Stimulated activated naive B cell treated with anti-CD40 and anti-IgM and Interleukin-4, amounts not matched to agents 10 μg/mL and 1 μg/mL and 100 μg/mL, for 72 hours (primary cell): ENCODE measurements at places on chromosomes 11 and 22.

DNA sequence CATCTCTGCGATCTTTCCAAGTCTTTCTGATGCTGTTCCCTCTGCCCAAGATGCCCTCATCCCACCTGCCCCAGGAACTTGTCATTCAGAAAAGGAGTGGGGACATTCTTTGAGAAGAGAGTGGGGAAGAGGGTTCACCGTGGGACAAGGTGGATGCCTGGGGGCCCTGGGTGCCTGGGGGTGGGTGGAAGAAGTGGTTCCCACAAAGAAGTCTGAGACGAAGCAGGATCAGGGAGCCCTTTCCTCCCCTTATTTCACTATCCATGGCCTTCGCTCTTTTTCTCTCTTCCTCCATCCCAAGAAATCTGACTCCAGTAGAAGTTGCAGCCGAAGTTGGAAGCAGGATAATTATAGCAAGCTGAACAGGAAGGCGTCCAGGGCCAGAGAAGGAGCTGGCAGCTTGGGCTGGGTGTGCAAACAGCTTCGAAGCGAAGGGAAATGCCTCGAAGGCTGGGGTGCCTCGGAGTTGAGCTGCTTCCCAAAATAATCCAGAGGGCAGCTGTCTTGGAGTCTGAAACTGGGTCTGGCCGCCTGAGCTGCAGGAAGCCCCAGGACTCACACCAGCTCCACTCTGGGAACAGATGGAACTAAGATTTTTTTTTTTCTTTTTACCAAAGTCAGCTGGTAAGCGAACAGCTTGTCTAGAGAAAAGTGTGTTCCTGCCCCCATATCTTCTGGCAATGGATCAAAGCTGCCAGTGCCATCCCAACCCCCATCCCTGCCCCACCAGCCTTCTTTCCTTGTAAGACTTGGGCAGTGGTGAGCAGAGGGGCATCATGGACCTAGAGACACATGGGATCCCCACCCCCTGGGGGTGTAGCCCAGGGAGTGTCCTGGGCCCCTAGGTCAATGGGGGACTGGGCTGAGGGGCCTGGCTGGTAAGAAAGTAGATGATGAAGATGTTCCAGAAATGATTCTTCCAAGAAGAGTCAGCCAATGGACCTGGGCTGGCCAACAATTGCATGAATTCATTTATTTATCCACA is 31.5 kb downstream of the PARVG start:
- no peak for DNase-seq

- DNase-seq: no peak
Measured at GRCh38 chr11:83256602-83257340, 29.4 kb downstream of the CCDC90B start.

GRCh38 chr11:90601261-90601660 is 378.4 kb upstream of the CHORDC1 start:
- no peak for DNase-seq

- no peak for DNase-seq
Measured at GRCh38 chr11:61747967-61748285, 4.5 kb upstream of the MYRF start.

DNA sequence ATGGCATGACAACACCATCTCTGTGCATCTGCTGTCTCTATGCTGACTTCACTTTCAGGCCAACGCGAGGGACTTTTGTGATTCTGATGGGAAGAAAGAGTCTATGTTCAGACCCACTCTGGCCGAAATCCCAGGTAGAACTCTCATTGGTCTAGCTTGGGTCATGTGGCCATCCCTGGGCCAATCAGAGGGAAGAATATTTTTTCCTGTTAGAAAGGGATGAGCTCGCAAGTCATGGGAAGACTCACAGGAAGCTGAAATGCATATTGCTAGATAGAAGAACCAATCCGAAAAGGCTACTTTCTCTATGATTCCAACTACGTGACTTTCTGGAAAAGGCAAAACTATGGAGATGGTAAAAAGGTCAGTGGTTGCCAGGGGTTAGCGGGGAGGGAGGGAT is 56.0 kb upstream of the LINC01488 start:
- DNase-seq: no peak

- no peak for DNase-seq
Measured at GRCh38 chr11:134506046-134506445, 94.0 kb upstream of the B3GAT1 start.

GRCh38 chr22:33593818-33594217 is 326.5 kb downstream of the LARGE1 start:
- DNase-seq: no peak

- DNase-seq: no peak
Measured at GRCh38 chr11:10930224-10930971, 72.5 kb upstream of the ZBED5 start.

GRCh38 chr22:44005524-44005923 is 18.6 kb upstream of the PARVB start:
- no peak for DNase-seq

- no peak for DNase-seq
Measured at GRCh38 chr22:45019861-45020655, 10.3 kb upstream of the PHF21B start.

DNA sequence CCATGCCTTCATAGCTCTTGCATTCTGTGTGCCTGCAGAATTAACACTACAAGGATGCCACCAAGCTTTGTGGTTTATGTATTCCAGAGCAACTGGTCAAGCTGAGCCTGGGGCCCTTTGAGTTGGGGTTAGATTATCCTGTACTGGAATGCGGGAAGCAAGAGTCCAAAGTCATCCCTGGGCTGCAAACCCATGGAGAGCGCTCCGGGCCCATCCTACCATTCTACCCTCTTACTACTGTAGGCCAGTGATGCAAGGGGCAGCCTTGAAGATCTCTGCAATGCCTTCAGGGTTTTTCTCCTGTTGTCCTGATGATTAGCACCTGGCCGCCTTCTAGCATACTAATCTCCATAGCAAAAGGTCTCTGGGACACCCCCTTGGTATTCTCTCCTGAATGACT is 51.3 kb downstream of the TUG1 start:
- no peak for DNase-seq

DNA sequence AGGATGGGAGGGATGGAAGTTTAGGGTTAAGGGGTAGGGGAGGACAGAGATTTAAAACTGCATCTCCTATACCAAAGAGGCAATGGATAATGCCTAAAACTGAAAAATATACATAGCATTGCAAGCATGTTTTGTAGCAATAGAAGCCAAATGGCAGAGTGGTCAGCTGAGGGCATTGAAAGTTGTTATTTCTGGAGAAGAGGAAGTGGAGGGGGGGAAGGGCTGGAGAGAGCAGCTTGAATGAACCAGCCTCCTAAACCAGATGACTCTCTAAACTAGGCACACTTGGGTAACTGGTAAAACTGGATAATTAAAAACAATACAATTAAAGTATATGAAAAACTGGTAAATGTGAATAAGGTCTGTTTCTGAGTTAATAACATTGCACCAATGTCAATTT is 70.3 kb upstream of the TP53I11 start:
- no peak for DNase-seq

- no peak for DNase-seq
Measured at GRCh38 chr11:125593114-125593820, 615 bp downstream of the STT3A start.

GRCh38 chr11:19978668-19979518 is 181.4 kb downstream of the DBX1 start:
- DNase-seq: peak; percentile 43

GRCh38 chr11:106087815-106088435 is 10.5 kb downstream of the AASDHPPT start:
- DNase-seq: no peak

DNA sequence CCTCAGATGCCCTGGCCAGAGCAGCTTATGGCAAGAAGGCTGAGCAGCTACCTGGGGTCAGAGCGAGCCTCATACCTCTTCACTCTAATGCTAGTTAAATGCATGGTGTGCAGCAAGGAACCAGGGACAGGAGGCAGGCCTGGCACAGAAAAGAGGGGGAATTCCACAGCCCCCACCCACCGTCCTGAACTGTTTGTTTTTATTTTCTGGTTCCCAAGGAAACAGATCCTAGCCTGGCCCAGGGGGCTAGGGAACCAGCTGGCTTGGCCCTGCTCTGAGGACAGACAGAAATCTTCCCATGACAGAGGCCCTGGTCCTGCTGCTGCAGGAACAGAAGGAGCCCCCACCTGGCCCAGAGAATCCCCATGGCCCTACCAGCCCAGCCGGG is 40.4 kb downstream of the SLCO2B1 start:
- DNase-seq: no peak
